ENCODE measurements at places on chromosomes 1 and 21. TPM values are rescaled to one million over a fixed set of nuclear protein-coding genes. Genes with fewer than 3 reads are reported as not detected.
A peak's percentile ranks its signal among the peaks of the same experiment; 100 is the strongest.

GRCh38 chr1:66535061-66535460, 1.1 kb downstream of the SGIP1 start:
- peaks cover 13% of the 10 kb centered on the region for H3K4me1 ChIP-seq
- no peak for DNase-seq
- no peaks in the 10 kb centered on the region for H3K27me3 ChIP-seq
- no peaks in the 10 kb centered on the region for H3K36me3 ChIP-seq
- peak overlapping the region; percentile 87 for H3K27ac ChIP-seq
- peak overlapping the region; percentile 71 for H3K4me3 ChIP-seq

DNA sequence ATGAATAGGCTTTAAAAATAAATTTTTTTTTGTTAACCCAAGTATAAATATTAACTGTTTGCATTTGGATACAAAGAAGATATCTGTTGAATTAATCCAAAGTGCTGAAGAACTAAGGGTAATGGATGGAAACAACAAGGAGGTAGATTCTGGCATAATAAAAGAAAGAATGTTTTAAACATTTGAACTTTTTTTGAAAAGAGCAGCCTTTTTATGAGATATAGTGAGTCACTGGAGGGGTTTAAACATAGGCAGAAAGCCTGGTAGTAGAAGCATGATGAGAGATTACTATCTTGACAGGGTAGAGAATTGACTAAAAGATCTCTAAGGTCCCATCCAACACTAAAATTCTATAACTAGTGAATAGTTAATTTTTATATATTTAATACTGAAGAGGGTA, 2.7 kb downstream of the MIER1 start:
- H3K4me3 ChIP-seq: no peak overlapping the region
- H3K27ac ChIP-seq: no peak overlapping the region
- no peaks in the 10 kb centered on the region for H3K27me3 ChIP-seq
- no peaks in the 10 kb centered on the region for H3K36me3 ChIP-seq
- DNase-seq: no peak

ADORA1 gene
- total RNA-seq: 5.7 TPM

KRTAP21-2 gene
- not detected for total RNA-seq

- no peaks in the 10 kb centered on the region for H3K27me3 ChIP-seq
- no peak for DNase-seq
- H3K27ac ChIP-seq: no peak overlapping the region
- peaks cover 9% of the 10 kb centered on the region for H3K4me1 ChIP-seq
Measured at GRCh38 chr1:234150892-234151291, 222.4 kb upstream of the COA6 start.

- H3K36me3 ChIP-seq: no peaks in the 10 kb centered on the region
- DNase-seq: no peak
- no peak overlapping the region for H3K27ac ChIP-seq
- H3K4me1 ChIP-seq: peaks cover 33% of the 10 kb centered on the region
- H3K27me3 ChIP-seq: no peaks in the 10 kb centered on the region
Measured at GRCh38 chr1:93990010-93990409, 80.8 kb upstream of the GCLM start.

AVPR1B gene
- not detected for total RNA-seq

DNA sequence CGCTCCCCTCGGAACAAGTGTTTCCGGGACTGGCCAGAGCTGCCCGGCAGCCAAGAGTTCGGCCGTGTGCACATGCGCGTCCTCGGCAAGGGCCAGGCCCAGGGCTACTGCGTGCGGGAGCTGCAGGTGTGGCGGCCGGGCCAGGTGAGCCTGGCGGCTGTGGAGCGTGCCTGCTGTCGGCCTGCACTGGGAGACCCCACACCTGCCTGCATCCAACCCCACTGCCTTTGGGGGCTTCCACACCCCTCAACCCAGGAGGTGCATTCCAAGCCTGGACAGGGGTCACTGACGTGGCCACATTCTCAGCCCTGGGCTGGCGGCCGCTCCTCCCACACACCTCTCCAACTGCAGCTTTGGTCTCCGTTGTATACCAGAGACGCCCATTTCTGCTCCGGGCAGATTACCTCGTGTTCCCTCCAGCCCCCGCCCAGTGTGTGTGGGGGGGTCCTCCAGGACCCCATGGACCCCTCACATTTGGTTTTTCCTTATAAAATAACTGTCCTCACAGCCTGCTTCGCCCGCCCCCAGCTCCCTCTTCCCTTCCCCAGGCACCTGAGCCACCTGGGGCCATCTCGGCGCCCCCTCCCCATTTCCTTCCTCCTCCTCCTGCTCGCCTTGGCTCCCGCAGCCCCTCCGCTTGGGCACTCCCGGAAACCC, 6.1 kb downstream of the RNF223 start:
- no peak overlapping the region for H3K4me3 ChIP-seq
- no peaks in the 10 kb centered on the region for H3K36me3 ChIP-seq
- no peak overlapping the region for H3K27ac ChIP-seq
- peaks cover 28% of the 10 kb centered on the region for H3K4me1 ChIP-seq

GRCh38 chr21:34545079-34545884, 33.3 kb upstream of the KCNE1 start:
- no peaks in the 10 kb centered on the region for H3K27me3 ChIP-seq
- H3K4me1 ChIP-seq: peaks cover 19% of the 10 kb centered on the region
- no peaks in the 10 kb centered on the region for H3K36me3 ChIP-seq
- DNase-seq: peak; percentile 71

Data from astrocyte (in vitro differentiated cells and primary cell).